Right renal cortex interstitium (tissue), 3 donors: ENCODE measurements at places on chromosomes 6 and 20. TPM values are rescaled to one million over a fixed set of nuclear protein-coding genes. Genes with fewer than 3 reads are reported as not detected.

DNA sequence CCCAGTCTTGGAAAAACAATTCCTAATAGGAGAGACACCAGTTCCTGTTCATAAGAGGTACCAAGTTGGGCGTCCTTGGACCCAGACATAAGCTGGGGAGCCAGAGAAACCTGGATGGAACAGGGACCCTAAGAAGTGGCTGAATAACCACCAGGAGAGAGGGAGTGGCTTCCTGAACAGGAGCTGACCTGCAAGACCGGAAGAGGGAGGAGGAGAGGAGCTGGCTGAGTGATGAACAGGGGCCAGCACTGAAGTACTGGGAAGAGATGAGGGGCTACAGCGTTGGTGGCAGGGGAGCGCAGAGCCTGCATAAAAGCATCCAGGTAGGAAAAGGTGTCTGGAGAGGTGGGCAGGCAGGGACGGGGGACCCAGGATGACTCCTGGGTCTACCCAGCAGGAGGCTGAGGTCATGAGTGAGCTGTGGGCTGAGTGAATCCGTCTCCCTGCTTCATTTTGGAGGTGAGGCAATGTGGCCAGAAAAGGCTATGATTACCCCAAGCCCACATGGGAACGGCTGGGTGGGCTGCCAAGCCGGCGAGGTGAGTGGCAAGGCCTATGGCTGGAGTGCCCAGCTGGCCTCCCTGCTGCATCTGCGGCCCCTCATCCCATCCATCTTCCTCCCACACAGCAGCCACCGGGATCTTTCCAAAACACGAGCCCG is 34.4 kb upstream of the ZFAND3 start:
- DNase-seq: no peak

GRCh38 chr20:2523919-2524708 is 12.3 kb upstream of the TMC2 start:
- DNase-seq: peak; percentile 75

- no peak for DNase-seq
Observed at GRCh38 chr20:23050076-23050838, 785 bp upstream of the THBD start.

GRCh38 chr20:16317445-16318362 is 255.5 kb downstream of the KIF16B start:
- no peak for DNase-seq

GRCh38 chr6:27777614-27778355 is 134.4 kb downstream of the OR2B2 start:
- DNase-seq: no peak

MYCT1 gene
- polyA plus RNA-seq: 17.3 TPM

TPD52L1 gene
- polyA plus RNA-seq: 95.6 TPM

DNA sequence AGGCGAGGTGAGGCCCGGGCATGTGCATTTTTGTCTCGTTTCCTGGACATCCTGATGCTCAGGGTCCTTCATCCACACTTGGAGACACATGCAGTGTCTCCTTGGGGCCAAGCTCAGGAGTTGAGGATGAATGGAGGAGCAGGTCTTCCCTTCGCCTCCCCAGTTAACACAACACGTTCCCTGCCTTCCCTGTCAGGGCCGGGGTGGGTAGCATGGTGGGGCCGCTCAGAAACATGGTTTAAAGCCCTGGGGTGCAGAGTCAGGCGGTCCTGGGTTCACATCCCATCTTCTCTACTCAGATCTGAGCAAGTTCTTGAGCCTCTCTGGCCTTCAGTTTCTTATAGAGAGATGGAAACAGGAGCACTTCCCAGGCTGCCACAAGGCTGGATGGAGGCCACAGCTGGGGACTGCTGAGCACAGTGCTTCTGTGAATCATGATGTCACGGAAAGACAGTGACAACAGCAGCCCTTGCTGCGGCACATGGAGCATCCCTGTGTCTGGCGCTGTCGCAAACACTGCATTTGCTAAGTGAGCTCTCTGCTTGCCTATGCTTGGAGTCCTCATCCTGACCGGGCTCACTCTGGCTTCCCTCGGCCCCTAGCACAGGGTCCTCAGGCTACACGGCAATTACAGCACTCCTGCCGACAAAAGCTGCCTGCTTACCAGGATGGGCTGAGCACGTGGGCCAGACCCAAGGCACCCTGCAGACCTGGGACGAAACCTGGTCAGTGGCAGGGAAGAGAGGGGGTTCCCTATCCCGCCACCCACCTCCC is 45.6 kb upstream of the STX16 start:
- DNase-seq: no peak

DNA sequence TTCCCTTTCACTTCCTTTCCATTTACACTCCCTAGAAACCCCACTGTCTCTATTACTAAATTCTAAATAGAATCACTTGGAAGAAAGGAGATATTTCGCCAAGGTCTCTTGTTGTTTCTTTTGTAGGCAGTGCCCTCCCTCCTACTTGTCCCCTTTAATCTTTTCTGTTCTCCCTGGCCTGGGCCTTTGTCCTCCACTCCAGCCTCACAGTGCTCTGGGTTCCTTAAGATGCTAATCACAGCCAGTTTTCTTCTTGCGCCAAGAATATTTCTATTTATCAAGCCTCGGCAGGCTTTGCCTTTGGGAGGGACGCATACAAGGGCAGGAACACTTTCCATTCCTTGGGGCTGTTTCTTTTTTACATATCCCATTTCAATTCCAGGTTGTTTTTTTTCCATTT is 520.6 kb upstream of the CHD6 start:
- no peak for DNase-seq

PXMP4 gene
- polyA plus RNA-seq: 8.2 TPM

DNA sequence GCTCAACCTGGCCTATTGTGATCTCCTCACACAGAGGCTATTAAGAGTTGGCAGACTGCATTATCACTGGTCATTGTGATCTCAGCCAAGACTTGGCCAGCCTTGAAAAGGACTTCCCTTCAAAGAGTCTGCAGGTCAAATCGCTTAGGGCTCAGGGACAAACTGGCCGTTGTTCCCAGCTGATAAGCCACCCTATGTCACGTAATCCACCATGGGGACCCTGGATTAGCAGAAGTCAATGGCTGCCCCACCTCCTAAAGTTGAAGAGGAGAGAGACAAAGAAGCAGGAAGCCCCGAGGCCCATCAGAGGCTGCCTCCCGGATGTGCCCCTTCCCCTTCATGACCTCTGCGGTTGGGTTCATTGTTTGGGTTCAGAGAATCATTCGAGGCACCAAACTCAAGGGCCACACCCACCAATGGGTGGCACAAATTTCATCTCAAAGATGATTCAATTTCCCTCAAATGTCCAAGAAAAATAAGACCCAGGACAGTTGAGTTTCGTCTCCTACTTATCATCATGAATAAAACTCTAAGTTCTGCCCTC is 56.6 kb downstream of the BPIFB1 start:
- no peak for DNase-seq

EYA4 gene
- polyA plus RNA-seq: 17.5 TPM
